ENCODE measurements at places on chromosomes 4 and X.

- no peak for DNase-seq
These were observed 39.4 kb upstream of the DCK start for GRCh38 chr4:70954032-70954431.

DNA sequence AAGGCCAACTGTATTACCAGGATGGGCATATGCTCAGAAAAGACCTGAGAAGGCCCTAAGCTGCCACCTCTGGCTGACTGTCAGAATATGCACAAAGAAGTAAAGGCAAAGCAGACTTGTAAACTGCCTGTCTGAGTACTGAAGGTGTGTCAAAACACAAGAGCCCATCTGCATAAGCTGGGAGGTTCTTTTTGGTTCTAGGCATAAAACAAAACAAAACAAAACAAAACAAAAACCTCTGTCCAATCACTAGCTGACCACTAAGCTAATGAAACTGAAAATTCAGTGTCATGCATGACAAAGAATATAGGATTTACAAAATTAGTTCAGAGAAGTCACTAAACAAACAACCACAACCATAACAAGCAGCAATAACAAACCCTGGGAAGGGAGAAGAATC lies 20.6 kb downstream of the SH3D19 start:
- DNase-seq = no peak

DNA sequence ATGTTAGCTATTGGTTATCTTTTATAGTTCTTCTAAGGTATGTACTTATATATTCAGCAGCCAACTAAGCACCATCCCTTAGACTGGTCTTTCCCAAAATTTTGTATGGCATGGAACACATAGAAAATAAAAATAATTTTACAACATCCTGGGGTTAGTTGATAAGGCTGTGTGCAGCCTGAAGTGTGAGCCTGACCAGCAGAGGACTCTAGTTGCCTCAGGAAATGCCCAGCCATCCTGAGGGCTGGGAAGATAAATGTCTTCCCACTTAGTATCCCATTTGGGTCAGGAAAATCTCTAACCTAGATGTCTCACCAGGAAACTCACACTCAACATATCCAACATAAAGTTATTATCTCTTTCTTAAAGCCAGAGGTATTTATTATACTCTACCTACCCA lies 251.4 kb upstream of the POF1B start:
- no peak for DNase-seq

DNA sequence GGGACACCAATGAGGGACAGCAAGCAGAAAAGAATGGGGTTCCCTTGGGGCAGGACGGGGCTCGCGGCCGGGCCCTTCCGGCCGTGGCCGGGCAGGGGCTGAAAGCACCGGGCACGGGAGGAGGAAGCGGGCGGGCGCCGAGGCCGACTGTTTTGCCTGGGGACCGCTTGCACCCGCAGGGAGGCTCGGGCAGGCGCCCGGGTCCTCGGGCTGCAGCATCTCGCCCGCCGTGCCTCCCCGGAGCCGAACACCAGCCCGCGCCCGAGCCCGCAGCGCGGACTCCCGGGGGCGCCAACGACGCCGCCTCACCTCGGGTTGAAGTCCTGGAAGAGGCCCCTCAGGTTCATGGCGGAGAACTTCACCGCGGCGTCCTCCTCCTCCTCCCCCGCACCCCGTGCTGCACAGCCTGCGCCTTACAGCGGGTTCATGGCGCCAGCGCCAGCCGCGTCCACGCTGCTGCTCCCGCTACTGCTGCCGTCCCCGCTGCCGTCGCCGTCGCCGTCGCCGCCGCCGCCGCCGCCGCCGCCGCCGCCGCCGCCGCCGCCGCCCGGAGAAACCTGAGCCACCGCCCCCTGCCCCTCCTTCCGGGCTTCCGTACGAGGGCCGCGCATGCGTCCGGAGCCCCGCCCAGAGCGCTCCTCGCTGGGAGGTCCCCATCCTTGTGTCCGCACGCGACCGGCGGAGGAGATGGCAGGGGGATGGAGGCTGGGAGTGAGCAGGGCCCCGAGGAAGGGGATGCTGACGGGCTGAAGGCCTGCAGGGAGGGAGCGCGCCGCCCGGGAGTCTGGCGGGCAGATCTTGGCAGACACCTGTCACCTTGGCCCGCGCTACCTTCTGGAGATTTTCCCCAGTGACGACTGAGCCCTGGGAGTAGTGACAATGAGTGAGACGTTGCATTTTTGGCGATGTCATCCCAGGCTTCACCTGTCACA lies at the start of gene TMEM185A:
Gene TMEM185A (minus strand): TSS at position 559 of the 932 bp plus-strand sequence. CDS start 212 bp downstream, at position 347.
- peak; percentile 37 for DNase-seq

DNA sequence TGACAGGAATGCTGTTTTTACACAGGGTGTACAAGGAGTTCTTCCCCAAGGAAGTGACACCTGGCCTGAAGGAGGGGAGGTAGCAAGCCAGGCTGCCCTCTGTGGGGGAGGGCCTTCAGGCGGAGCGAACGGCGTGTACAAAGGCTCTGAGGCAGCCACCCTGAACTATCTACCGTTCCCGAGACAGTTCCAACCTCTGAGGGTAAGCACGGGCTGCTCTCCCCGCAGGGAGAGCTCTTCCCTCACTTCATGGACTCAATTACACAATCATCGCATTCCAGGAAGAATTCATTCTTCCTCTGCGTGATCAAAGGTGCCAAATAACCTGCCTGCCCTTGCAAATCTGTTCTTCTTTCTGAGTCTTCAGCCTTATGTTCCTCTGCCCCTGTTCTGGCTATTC lies 4.8 kb downstream of the ELK1 start:
- no peak for DNase-seq
